ENCODE measurements at places on chromosomes 3 and 15. TPM values are rescaled to one million over a fixed set of nuclear protein-coding genes. Genes with fewer than 3 reads are reported as not detected.

The ZNF662 gene
- total RNA-seq, result 22.7 TPM

- no peak for DNase-seq
Observed at GRCh38 chr3:134699721-134700120, 48.9 kb upstream of the KY start.

DNA sequence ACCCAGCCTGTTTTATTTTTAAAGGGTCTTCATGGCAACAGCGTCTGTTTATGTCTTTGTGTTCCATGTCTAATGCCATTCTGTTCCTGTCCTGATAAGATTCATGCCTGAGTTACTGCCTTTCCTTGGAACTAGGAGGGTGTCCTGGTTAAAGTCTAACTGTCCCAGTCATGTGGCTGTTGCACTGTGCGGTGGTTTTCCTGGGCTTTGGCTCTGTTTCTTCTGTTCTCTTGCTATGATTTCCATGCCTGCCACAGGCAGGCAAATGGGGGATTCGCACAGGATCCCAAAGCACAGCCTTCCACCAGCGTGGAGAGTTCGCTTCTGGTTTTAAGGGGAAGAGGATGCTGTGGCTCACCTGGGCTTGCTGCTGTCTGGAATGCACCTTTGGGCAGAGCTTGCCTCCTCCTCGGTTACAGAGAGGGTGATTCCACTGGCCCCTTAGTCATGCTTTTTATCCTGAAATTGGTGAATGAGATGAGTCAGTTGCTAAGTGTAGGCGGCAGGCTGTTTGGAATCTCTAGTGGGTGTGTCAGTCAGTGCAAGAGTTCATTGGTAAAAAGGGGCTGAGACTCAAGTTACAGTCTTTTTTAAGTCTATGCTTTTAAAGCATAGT is 86.8 kb downstream of the CCK start:
- DNase-seq, result peak; percentile 77

DNA sequence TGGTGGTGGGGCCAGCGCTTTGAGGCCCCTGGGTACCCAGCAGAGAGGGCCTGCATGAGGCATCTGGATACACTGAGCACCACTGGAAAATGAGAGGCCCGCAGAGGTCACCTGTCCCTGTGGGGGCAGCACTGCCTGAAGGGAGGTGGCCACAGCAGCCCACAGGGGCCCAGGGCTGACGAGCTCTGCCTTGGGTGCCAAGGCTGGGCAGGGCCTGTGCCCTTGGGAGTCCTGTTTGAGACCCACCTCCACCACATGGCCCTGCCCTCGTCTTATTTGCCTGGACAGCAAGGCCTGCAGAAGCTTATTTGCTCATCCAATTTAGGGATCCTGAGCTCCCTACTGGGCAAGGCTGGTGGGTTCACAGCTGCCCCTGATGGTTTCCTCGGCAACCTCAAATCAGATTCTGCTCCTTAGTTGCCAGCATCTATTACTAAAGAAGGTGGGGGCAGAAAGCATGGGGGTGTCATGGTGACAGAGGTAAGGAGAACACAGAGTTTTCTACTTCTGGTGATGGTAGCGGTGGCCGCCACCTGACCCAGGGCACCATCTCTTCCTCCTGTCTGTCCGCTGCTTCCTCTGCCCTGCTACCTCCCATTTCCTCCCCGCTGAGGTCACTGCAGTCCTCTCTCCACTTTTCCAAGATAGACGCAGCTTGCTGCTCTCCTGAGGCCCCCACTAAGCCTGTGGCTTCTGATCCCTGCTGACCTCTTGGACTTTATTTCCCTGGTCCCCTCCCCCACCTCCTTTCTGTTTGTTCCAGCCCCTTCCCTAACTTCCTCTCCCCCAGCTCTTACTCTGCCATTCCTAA is 62.9 kb downstream of the HMCES start:
- DNase-seq, result no peak

- DNase-seq, result no peak
Observed at GRCh38 chr3:122646146-122646988, 34.3 kb upstream of the PARP14 start.

All from lung (tissue), 17 donors.